ENCODE measurements at places on chromosomes 6 and 20.

DNA sequence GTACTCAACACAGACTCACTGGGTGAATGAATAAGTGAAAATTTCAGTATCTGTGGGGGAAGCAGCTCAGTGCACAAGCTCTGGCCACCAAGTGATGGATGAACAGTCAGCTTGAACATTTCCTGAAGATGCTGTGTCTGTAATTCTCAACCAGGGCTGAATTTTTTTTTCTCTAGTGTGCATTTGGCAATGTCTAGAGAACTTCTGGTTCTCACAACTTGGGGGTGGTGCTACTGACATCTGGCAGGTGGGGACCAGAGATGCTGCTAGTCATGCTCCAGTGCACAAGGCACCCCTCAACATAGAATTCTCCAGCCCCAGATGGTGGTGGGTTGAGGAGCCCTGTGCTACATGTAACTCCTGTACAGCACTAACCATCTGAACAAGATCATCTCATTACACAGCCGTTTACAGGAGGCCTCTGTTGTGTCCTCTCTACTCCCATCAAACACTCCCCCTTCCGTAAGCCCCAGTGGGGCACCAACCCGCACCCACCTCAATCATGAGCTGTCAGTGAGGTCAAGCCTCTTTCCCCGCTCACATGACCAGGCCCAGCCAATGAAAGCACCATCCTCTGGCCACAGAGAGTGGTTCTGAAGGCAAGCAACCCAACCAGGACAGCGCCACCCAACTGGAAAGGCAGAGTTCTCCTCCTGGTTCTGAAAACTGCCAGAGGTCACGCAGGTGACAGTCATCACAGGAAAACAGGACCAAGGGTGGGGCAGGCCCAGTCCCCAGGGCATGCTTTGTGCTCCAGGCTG, 103.9 kb upstream of the PMEPA1 start:
- DNase-seq, result no peak

GRCh38 chr6:53009511-53009910, 14.4 kb upstream of the GSTA4 start:
- no peak for DNase-seq

- DNase-seq, result no peak
Observed at GRCh38 chr6:145809211-145809610, 5.4 kb downstream of the FBXO30 start.

DNA sequence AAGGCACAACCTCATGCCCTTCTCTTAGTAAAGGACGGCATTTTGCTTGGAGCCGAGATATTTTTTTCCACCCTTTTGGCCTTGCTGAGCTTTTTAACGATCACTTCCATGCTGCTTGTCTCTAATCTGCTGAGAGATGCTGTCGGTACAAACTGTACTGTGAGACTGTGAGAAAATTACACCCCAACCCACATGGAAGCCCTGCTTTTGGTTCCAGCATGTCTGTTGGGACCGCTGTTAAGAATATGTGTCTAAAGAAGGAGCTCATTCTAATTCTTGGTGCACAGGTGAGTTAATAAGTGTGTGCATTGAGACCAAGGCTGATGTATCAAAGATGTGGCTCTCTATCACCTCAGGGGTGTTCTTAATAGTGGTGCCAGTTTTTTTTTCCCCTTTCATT, 304.5 kb upstream of the MAP3K7 start:
- DNase-seq, result no peak

DNA sequence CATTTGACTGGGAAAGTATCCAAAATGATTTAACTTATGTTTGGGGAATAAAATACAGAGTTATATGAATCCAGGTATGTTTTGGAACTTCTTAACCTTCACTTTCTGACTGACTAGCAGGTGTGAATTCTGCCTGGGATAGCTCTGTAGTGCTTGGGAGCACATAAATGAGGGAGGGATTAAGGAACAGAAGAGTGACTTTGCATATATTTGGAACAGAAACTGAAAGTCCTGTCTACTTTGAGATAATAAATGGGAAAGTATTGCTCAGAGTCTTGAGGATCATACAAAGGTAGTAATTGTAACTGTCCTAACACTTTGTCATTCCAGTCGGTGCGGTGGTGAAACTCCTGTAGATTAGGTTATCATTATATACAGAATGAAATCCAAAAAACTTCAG, 317.6 kb downstream of the RIMS1 start:
- no peak for DNase-seq

GRCh38 chr20:2798814-2799213, 1.6 kb downstream of the CPXM1 start:
- DNase-seq, result no peak

- peak; percentile 68 for DNase-seq
Observed at GRCh38 chr6:52392944-52393343, 27.2 kb upstream of the EFHC1 start.

DNA sequence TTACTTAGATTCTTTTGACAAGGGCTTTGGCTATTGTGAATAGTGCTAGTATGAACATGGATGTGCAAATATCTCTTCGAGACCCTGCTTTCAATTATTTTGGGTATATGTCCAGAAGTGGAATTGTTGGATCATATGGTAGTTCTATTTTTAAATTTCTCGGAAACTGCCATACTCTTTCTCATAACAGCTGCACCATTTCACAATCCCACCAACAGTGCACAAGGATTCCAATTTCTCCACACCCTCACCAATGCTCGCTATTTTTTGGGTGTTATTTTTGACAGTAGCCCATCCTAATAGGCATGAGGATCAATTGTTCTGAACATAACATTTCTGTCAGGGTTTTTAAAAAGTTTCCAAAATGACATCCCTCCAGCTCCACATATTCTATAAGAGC, 69.2 kb upstream of the ESR1 start:
- DNase-seq, result no peak

DNA sequence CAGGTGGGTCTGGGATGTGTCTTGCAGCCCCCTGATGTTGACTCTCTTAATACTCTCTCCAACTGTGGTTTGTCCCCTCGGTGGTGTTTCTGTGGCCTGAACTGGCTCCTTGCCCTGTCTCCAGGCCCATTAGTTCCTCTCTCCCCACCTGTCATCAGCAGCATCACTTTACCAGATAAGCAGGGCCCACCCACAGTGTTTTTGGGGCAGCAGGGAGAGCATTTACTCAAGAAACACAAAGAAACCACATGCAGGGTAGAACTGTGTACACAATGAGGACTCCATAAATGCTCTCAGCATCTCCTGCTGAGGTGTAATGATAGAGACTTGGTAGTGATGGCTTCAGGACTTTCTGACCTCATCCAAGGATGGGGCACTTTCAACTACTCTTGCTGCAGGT, 20.2 kb upstream of the MRPS18A start:
- DNase-seq, result no peak

GRCh38 chr6:122008101-122008999, 391.1 kb upstream of the HSF2 start:
- DNase-seq, result peak; percentile 57

DNA sequence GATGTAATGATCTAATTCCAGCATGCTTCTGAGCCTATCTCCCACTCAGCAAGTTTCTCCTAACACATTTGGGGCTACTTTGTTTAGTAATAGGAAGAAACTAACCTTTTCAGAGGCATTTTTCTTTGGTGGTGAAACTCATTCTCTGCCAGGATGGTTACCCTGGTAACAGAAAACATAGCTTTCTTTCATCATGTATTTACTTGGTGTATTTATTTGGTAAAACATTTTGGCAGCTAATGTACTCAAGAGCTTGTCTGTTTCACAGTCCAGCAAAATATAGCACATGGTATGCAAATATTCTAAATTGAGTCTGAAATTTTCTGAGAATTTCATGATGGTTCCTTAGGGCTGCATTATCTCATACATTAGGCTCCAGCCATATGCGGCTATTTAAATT, 100.0 kb downstream of the SLC35B3 start:
- no peak for DNase-seq

- DNase-seq, result no peak
Observed at GRCh38 chr6:32614366-32615081, 22.7 kb upstream of the HLA-DQA1 start.

- no peak for DNase-seq
Observed at GRCh38 chr20:15875446-15875845, 697.8 kb downstream of the KIF16B start.

DNA sequence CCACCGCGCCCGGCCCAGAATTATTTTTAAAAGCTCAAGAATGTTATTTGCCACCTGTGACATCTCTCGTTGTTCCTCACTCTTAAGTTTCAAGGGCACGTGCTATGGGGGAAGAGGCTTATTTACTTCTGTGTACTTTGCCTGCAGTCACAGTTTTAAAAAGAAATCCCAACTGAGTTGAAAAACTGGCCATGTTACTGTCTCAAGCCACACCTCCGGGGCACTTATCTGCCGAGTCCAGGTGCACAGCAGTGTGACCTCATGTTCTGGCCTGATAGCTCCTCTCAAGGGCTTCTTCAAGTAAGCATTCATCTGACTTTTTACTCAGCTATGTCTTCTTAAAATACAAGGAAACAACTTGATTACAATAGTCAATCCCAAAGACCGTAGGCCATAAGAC, 34.5 kb downstream of the SHLD1 start:
- no peak for DNase-seq

GRCh38 chr6:28252009-28252975, at the start of gene ZKSCAN4:
Gene ZKSCAN4 (minus strand): TSS chr6:28252269. CDS start chr6:28251980, 289 bp downstream.
- peak; percentile 91 for DNase-seq

DNA sequence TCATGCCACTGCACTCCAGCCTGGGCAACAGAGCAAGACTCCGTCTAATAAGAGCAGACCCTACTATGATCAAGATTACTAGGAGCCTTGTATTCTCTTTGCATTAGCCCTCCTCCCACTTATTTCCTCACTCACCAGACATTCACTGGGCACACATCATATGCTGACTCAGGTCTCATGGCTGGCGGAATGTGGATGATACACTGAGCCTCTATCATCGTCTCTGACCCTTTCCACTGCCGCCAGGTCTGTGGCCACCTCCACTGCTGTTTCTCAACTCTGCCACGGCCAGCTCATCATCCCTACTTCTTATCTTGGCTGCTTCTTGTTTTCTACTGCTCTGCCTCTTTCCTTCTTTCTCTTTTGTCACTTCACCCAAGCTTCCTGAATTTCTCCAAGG, 161.0 kb downstream of the BACH2 start:
- peak; percentile 91 for DNase-seq

GRCh38 chr6:6694368-6694780, 105.9 kb downstream of the LY86 start:
- DNase-seq, result no peak
